ENCODE measurements at places on chromosomes 3 and 15.

DNA sequence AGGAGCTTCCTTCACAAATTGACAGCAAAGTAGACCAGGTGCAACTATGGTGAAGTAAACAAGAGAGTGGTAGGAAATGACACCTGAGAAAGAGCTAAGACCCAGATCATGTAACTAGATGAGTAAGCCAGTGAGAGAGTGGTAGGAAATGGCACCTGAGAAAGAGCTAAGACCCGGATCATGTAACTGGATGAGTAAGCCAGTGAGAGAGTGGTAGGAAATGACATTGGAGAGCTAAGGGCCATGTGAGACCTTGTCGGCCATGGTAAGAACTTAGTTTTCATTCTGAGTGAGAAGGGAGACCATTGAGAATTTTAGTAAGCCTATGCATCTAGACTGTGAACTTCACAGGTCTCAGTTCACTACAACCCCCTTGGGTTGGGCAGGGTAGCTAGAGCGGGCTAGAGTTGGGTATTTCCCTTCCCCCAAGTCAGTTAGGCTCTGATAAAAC, 5.4 kb upstream of the SENP7 start:
- no peak for DNase-seq

DNA sequence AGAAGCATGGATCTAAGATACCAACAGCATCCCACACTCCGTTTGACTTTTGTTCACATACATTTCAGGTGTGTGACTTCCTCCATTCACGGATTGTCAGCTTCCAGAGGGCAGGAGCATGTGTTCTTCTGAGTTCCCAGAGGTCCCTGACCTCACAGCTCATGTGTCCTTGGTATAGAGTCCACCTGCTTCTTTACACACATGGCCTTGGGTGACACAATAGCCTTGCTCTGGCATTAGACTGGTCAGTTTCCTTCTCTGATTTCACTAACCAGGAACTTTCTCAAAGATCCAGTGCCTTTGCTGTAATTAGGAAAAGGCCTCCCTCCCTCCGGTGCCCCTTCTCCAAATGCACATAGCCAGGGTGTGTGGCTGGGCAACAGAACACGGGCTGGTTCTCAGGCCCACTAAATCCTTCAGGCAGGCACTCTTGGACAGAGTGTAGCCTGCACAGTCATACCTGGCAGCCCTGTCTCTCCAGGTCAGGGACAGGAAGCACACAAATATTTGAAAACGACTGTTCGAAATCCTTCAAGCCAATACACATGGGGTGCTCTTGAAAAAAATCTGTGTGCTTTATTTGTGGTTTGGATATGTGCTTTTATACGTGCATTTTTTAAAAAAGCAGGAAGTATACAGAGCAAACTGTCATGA, 81.1 kb downstream of the TRIM42 start:
- no peak for DNase-seq

DNA sequence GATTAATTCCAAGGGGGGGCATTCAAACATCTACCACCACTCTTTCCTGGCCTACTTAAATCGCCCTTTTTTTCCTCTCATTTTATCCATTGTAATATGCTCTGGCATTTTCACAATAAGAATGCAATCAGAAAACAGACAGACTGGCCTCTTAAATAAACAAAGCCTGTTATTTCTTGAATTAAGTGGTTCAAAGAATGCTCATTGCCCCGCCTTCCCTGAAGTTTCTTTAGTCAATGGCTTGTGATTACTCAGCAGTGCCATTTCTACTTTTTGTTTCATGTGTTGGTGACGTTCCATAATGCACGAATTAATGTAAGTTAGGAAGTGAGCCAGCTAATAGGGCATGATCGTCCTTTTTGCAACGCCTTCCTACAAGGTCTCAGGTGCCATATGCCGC, 68.0 kb downstream of the FBN1 start:
- DNase-seq = no peak

- no peak for DNase-seq
These were observed 219.1 kb upstream of the RGMA start for GRCh38 chr15:93308026-93308690.

- DNase-seq = no peak
These were observed 8.2 kb upstream of the TMEM62 start for GRCh38 chr15:43125100-43125661.

DNA sequence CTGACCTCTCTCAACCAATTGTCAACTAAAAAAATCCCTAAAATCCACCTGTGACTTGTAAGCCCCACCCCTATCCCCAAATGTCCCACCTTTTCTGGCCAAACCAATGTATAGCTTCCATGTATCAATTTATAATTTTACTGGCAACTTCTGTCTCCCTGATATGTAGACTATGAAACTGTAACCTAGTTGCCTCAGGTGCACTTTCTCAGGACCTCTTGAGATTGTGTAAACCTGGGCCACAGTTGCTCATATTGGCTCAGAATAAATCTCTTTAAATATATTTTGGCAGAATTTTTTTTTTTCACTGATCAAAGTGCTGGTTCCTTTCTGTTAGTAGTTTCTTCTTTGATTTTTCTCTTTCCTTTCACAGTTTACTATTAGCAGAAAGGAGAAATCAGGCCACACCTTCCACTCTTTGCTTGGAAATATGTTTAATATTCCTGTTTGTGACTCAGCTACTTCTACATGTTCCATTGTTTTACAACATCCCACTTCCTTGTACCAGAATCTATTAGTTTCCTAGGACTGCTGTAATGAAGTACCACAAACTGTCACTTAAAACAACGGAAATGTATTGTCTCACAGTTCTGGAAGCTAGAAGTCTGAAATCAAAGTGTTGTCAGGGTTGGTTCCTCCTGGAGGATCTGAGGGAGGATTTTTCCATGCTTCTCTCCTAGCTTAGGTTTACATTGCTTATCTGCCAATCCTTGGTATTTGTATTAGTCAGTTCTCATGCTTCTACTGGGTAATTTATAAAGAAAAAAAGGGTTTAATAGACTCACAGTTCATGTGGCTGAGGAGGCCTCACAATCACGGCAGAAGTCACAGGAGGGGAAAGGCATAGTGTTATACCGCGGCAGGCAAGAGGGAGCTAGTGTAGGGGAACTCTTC, 801.2 kb upstream of the ARPP21 start:
- no peak for DNase-seq

- DNase-seq = no peak
These were observed 134.2 kb downstream of the WNT7A start for GRCh38 chr3:13745636-13746035.

DNA sequence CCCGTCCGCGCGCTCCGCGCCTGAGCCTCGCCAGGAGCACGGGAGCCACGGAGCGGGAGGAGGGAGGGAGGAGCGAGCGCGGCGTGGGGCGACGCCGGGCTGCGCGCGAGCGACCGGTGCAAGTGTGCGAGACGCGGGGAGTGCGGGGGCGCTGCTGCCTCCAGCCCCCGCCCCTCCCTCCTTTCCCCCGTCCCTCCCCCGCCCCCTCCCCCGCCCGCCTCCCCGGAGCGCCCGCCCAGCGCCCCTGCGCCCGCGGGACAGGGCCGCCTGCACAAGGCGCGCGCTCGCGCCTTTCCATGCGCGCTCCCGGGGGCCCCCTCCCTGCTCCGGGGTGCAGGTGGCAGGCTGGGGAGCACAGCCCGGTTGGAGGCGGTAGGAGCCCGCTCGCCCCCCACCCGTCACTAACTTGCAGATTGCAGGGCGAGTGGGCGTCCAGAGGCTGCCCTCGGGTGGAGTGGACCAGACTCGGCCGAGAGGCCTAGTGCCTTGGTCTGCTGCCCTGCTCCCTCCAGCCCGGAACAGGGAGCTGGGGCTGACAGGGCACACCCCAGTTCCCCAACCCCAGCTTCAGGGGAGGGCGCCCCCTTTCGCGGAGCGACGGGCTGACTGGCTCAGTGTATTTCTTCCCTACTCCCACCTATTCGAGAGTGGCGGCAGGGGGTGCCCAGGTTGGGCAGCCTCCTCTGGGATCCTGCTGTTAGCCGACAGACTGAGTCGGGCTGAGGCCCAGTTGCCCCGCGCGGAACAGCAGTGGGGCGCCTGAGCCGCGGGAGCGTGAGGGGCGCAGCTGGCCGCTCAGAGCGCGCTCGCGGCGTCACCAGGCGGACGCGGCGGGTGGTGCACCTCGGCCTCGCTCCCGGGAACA, at the start of gene WNT7A:
Gene WNT7A, minus strand, starts transcription at position 126 of the 865 bp plus-strand sequence. CDS start 255 bp downstream, outside the sequence.
- DNase-seq = no peak

GRCh38 chr3:169822540-169822939, 9.8 kb upstream of the LRRC34 start:
- DNase-seq = no peak

DNA sequence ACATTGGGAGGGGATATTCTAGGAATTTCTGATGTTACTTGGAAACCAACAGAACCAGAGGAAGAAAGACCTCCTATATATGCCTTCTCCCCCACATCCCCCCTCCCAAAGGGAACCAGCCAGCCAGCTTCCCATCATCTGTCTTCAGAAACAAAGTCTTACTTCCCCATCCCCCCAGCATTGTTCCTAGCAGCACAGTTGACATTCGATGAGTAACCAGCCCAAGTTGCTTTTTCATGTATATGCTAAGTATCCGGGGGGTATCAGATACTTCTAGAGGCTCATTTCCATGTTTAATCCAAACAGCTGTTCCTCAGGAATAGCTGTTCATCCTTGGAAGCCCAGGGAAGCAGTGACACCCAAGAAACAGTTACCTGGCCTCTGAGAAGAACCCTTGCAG, 16.0 kb downstream of the RMDN3 start:
- no peak for DNase-seq

GRCh38 chr15:45780352-45780751, 145.5 kb downstream of the SQOR start:
- no peak for DNase-seq

- DNase-seq = no peak
These were observed 43.5 kb downstream of the PHC3 start for GRCh38 chr3:170137986-170138385.

DNA sequence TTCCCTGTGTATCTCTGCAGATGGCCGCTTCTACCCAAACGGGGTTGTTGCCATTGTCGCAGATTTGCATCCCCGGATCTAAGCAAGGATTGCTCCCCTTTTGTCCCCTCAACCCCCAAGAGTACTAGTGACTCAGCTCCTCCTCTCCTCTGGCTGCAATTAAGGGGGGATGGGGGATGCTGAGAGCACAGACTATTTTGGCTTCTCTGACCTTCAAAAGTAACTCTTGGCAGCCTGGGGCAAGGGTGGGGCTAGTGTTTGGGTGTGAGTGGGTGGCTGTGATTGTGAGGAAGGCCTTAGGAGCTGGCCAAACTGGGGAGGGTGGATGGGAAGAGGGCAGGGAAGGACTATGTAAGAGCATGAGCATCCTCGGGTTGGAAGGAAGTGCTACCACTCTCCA, 1.2 kb upstream of the MAP1A start:
- DNase-seq = no peak

DNA sequence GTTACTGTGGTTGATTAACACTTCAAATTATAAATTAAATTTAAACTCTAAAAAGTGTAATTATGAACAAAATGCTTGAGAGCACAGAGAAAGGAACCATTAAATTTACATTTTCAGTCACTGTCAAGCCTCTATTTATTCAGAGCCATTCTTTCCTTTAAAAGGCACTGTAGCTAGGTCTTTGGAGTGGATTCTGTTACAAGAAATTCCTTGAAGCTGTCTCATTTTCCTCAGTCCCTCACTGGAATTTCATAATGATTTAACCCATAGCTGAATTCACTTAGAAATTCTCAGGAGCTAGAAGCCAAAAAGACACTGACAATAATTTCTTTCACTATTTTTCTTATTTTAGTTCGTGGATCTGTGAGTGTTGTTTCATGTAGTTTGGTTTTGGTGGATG, 81.2 kb upstream of the TCF12 start:
- DNase-seq = no peak

GRCh38 chr15:22933641-22934061, 46.5 kb downstream of the CYFIP1 start:
- no peak for DNase-seq

GRCh38 chr3:144437989-144438388, 466.4 kb downstream of the DIPK2A start:
- DNase-seq = no peak

DNA sequence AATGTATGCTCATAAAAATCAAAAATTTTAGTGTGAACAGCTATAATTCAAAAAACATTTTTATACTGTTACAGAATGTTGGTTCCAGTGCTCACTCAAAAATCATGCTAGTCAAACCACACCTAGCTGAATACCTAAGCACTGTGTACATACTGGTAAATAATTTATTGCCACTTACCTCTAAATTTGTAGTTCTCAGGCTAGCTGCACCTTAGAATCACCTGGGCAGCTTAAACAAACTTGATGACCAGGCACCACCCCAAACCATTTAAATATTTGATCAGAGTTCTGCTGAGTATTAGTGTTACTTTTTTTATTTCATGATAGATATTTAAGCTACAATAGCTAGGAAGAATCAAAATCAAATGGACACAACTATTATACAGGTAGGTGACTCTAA, 32.3 kb upstream of the TMCO5A start:
- no peak for DNase-seq

DNA sequence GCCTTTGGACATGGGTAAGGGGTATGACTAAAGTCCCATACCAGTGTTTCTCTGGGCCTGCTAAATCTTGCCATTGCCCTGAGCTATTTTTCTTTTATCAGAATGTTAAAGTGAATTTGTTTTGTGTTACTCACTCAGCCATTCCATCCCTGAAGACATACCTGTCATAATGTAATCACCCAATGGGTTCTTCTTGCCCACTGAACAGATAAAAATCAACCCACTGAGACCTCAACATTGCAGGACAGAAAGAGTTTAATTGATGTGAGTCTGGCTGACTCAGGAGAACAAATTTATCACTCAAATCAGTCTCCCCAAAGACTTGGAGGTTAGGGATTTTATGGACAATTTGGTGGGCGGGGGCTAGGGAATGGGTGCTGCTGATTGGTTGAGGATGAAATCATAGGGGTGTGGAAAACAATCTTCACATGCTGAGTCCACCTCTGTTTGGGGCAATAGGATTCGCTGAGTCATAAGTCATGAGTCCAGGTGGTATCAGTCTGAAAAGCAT, 47.4 kb downstream of the ILDR1 start:
- DNase-seq = no peak

- peak; percentile 18 for DNase-seq
These were observed 51.6 kb downstream of the LINGO1 start for GRCh38 chr15:77580996-77581682.

GRCh38 chr3:110755345-110755744, 316.3 kb upstream of the NECTIN3 start:
- DNase-seq = no peak

- DNase-seq = no peak
These were observed 357.4 kb downstream of the TBL1XR1 start for GRCh38 chr3:176839901-176840300.

DNA sequence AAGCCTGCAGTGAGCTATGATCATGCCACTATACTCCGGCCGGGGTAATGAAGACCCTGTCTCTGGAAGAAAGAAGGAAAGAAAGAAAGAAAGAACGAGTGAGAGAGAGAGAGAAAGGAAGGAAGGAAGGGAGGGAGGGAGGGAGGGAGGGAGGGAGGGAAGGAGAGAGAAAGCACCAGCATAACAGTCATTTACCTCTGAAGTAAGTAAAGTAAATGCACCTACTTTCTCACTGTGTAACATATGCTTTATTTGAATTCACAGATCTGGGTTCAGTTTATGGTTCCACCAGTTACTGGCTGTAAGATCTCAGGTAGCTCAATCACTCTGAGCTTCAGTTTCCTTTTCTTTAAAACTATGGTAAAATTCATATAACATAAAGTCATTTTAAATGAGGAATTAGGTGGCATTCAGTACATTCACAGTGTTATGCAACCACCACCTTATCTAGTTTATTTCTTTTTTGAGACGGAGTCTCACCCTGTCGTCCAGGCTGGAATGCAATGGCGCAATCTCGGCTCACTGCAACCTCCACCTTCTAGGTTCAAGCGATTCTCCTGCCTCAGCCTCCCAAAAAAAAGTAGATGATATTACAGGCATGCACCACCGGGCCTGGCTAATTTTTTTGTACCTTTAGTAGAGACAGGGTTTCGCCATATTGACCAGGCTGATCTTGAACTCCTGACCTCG, 16.1 kb upstream of the RAD54L2 start:
- no peak for DNase-seq

All from SHP77 (cell line).